Left forelimb (tissue), 1 donor: ENCODE measurements at places on chromosomes 11 and 22.
A peak's percentile ranks its signal among the peaks of the same experiment; 100 is the strongest.

DNA sequence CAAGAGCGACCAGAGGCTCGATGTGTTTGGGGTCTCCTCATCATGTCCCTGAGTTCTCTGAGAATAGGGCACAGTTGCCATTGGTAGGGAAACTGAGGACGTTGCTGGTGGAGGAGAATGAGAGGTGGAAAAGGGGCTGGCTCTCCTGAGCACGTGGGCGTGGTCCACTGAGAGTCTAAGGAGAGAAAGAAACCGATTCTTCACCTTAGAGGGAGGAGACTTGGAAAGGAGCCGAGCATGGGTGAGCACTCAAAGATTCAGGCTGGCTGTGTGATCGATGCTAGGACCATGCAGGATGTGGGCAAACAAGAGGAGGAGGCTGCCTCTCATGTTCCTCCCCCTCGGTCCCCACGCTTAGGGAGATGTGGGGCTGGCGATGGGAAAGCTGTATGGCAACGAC, 19.8 kb upstream of the TLCD5 start:
- DNase-seq, result no peak

DNA sequence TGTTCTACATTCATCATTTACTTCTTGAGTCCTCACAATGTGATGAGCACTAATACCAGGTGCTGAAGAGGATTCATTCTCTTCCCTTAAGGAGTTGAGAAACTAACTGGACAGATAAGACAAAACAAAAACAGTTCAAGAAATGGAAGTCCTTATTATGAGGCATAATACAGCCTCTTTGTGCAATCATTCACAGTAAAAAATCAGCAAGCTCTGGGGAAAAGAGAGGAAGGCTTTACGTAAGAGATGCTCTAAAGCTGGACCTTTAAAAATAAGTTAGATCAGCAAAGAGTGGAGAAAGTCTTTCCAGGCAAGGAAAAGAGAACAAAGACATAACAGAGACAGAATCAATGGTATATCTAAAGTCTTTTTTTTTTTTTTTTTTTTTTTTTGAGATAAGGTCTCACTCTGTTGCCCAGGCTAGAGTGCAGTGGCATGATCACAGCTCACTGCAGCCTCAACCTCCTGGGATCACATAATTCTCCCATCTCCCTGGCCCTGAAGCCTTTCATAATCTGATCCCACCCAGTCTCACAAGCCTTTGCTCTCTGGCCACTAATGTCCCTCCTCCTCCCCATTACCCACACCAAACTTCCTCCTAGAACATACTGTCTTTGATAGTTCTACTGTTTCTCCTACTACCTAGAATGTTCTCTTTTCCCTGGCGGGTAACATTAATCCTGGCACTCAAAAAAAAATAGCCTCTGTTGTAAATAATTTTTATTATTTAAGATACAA, 40.9 kb downstream of the MRTFA start:
- no peak for DNase-seq

DNA sequence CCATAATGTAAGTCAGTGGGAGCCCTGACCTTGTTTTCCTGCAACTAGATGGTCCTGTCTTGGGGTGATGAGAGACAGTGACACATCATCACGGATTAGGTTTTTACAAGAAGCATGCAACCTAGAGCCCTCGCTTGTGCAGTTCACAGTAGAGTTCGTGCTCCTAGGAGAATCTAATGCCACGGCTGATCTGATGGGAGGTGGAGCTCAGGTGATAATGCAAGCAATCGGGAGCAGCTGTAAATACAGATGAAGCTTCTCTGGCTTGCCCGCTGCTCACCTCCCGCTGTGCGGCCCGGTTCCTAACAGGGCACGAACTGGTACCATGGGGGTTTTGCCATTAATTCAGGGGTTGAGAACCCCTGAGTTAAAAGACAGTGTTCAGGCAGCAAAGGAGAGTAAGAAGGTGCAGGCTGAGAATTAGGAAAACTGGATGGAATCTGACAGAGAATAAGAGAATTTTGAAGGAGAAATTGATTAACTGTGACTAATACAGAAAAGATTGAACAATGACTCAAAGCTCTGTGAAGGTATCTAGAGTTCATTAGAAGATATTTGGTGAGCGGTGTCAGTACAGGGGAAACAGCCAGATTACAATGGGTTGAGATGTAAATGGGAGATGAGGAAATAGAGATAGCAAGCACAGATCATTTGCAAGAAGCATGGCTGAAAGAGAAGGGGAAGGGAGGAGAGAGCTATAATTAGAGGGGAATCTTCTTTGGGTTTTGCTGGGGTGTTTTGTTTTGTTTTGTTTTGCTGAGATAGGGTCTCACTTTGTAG, 21.0 kb downstream of the WEE1 start:
- DNase-seq, result no peak

GRCh38 chr11:66467756-66468155, 1.1 kb downstream of the PELI3 start:
- no peak for DNase-seq

- DNase-seq, result no peak
These were observed 2171.4 kb downstream of the LRRC4C start for GRCh38 chr11:39288011-39288410.

DNA sequence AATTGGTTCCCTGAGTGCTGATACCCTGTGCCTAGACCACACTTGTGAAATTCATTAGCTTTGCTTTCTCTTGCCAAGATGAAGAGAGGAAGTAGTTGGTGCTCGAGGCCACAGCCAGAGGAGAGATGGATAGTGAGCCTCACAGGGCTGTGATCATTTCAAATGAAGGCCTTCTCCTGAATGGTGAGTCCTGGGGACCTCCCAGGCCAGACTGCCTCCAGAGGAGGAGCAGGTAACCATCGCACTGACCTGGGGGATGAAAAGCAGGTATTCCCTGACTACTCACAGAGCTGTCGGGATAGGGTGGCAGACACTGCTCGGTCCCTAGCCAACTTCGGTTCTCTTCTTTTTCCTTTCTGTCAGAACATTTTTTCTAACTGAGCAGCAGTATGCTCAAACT, 4.8 kb upstream of the FXYD6 start:
- no peak for DNase-seq

- DNase-seq, result no peak
These were observed 226.8 kb upstream of the CHORDC1 start for GRCh38 chr11:90449606-90450005.

GRCh38 chr22:48167238-48167637, 1404.8 kb downstream of the TBC1D22A start:
- DNase-seq, result no peak

- no peak for DNase-seq
These were observed 114.4 kb downstream of the BARX2 start for GRCh38 chr11:129490004-129490403.

- DNase-seq, result no peak
These were observed 303.4 kb downstream of the SHANK2 start for GRCh38 chr11:70948855-70949531.

DNA sequence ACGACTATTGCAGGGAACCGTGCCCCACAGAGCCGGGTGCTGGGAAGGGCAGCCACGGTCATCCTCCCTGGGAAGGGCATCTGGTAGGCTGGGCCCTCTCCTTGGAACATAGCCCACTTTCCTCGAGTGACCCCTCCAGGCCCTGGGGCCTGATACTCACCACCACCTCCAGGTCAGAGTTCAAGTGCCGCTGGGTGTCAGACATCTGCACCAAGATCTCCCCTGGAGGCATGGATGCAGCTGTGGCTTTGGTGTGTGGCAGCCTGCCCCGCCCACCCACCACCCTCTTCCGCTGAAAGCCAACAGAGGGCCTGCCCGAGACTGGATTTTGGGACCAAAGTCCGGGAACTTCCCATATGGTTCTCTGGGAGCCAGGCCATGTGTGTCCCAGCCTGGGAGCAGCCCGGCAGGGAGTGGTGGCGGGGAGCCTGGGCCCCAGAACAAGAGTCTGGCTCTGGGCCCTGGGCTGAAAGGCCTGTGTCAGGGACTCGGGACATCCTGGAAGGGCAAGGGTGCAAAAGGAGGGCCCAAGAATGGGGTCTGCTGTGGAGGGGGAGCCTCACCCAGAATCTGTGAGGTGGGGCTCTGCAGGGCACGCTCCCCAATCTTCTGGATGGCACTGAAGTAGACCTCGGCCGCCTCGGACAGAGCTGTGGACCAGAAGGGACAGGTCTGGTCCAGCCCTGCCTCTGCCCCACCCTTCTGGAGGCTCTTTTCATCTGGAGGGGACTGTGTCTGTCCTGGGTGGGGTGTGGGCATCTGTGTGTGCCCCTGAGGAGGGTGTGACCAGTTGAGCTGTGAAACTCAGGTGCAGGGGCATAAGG, 2.6 kb downstream of the BAIAP2L2 start:
- DNase-seq, result no peak

- DNase-seq, result no peak
These were observed 6.3 kb downstream of the TRPC6 start for GRCh38 chr11:101577461-101577860.

- no peak for DNase-seq
These were observed 17.5 kb upstream of the CABP7 start for GRCh38 chr22:29702000-29702930.

GRCh38 chr11:58506935-58507334, 970 bp downstream of the OR5B21 start:
- DNase-seq, result no peak

DNA sequence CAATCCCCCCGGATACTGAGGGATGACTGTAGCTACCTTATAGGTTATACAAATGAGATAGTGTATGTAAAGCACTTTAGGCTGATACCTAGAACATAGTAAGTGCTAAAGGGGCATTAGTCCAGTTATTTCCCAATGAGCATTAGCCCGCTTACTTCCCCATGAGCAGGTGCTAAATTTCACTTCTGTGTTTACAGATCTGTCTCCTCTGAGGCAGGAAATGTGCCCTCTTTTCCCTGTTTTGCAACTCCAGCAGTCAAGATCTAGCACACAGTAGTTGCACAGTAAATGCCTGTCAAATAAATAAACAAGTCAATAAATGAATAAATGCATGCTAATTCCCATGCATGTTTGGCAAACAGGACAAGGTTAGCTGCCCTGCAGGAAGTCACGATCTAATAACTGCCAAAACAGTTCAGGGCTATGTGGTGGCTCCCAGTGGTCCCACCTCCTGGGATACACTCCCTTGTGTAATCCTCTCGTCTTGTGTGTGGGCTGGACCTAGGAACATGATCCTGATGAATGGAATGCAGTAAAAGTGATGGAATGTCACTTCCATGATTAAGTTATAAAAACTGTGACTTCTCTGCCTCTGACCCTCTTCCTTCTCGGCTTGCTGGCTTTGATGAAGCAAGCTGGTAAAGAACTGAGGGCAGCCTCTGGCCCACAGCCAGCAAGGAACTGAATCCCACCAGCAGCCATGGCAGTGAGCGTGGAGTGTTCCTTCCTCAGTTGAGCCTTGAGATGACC, 459.0 kb downstream of the SOX6 start:
- DNase-seq, result no peak

DNA sequence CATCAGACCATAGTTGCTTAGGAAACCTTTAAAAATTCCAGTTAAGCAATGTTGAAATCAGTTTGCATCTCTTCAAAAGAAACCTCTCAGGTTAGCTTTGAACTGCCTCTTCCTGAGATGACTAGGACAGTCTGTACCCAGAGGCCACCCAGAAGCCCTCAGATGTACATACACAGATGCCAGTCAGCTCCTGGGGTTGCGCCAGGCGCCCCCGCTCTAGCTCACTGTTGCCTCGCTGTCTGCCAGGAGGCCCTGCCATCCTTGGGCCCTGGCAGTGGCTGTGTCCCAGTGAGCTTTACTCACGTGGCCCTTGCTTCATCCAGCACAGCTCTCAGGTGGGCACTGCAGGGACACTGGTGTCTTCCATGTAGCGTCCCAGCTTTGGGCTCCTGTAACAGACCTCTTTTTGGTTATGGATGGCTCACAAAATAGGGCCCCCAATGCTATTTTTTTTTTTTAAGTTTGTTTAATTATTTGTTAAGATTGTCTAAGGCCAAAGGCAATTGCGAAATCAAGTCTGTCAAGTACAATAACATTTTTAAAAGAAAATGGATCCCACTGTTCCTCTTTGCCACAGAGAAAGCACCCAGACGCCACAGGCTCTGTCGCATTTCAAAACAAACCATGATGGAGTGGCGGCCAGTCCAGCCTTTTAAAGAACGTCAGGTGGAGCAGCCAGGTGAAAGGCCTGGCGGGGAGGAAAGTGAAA, 73.4 kb downstream of the NCAPD3 start:
- no peak for DNase-seq

GRCh38 chr22:27329966-27330645, 471.4 kb downstream of the MN1 start:
- no peak for DNase-seq

DNA sequence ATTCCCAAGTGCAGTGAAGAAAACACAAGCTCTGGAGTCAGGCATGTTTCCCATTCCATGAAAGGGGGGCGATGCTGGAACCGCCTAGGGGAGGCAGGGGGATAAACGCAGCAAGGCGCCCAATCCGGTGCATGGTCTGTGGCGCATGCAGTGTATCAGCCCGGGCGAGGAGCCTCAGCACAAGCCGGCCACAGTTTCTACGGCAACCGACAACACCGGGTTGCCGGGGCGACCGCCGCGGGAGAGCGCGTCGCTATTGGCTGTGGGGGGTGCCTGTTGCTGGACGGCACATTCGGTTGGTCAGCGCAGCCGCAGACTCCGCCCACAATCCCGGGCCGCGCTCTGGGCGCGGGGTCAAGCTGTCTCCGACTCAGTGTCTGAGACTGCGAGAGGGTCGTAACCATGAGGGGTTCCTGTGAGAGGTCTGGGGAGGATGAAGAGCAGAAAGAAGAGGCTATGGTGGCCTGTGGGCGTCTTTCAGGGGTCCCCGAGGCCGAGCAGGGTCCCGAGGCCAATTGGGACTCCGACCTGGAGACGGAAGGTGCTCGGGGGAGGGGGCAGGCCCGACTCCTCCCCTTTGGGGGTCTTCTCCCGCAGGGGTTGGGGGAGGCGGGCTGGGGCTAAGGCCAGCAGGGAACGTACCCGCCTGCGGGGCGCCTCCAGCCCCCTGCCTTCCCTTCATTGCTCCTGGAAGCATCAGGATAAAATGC, at the start of gene LRRC74B:
LRRC74B (plus strand) TSS at position 362 of the 710 bp plus-strand sequence; CDS start at position 403, 41 bp downstream.
- DNase-seq, result peak; percentile 90

DNA sequence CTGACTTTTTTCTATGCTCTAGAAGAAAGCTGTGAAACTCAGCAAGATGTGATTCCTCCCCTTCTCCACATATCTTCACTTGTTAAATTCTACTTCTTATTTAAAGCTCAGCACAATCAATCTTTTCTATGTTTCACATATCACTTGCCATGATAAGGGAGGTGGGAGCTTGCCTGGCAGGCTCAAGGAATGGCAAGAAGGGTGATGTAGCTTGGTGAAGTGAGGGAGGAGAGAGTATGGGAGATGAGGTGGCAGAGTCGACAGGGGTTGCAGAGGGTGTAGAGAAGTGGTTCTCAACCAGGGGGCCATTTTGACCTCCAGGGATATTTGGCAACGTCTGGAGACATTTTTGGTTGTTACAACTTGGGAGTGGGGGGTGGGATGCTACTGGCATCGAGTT, 120.6 kb upstream of the TIMP3 start:
- DNase-seq, result no peak

- no peak for DNase-seq
These were observed 20.2 kb downstream of the MS4A6E start for GRCh38 chr11:60347084-60347797.

- DNase-seq, result no peak
These were observed 10.5 kb downstream of the FGF3 start for GRCh38 chr11:69808667-69809086.

DNA sequence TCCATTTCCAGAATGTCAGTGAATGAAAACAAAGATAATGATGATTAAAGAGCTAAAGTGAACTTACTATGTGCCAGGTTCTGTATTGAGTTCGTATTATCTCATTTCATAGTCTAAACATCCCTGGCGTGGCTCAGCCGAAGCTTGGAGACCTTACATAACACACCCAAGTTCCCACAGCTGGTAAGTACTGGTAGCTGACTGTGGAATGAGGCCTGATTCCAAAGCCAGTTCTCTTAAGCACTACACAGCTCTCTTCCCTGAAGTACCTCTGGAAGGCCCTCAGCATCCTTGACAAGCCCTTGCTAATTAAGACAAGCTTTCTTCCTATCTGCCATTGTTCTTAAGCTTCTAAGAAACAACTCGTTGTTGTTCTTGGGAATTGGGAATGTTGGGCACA, 28.6 kb upstream of the NCAM1 start:
- DNase-seq, result no peak
